Upper lobe of left lung (tissue), 6 donors: ENCODE measurements at places on chromosomes 1 and 21.
A peak's percentile ranks its signal among the peaks of the same experiment; 100 is the strongest.

DNA sequence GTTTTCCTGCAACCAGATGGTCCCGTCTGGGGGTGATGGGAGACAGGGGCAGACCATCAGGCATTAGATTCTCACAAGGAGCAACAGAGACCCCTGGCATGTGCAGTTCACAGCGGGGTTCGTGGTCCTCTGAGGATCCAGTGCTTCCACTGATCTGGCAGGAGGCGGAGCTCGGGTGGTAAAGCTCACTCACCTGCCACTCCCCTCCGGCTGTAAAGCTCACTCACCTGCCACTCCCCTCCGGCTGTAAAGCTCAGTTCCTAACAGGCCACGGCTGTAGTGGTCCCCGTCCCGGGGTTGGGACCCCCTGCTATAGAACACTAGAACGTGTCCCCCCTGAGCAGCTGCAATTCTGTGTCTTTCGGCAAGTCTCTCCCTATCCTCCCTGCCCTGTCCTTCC, 4.6 kb downstream of the KRTAP10-12 start:
- DNase-seq: no peak

- DNase-seq: peak; percentile 90
These were observed 98.1 kb downstream of the ADSS2 start for GRCh38 chr1:244353551-244354091.

- DNase-seq: no peak
These were observed 77.3 kb downstream of the UBIAD1 start for GRCh38 chr1:11350265-11350664.

GRCh38 chr1:100539836-100540536, 2.0 kb downstream of the GPR88 start:
- DNase-seq: peak; percentile 86

GRCh38 chr1:234535763-234536515, 57.0 kb upstream of the TARBP1 start:
- DNase-seq: peak; percentile 81

GRCh38 chr1:183936791-183937190, 100.7 kb downstream of the COLGALT2 start:
- DNase-seq: no peak

- DNase-seq: no peak
These were observed 1.1 kb upstream of the GRHL3 start for GRCh38 chr1:24317956-24318614.

- no peak for DNase-seq
These were observed 3.3 kb upstream of the UTP11 start for GRCh38 chr1:38009088-38009840.

DNA sequence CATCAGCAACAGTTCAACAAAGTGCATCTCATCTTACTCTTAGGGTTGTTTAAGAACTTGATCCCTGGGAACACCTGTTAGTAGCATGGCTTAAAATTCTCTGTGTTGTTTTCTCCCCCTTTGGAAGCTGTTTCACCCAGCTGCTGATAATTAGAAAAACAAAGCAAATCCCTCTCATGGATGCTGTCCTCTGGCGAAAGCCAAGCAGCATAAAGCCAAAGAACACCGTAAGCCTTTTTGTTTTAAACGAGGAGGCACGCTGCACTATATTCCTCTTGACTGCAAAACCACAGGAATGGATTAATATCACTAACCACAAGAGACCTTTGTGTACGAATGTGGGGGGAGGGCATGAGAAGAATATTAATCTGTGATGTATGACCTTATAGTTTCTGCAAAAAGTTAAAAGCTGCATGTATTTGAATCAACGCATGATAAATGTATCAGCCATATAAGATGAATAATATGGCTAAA, 923.2 kb downstream of the LTN1 start:
- DNase-seq: no peak

GRCh38 chr21:33478935-33479678, 667 bp downstream of the TMEM50B start:
- peak; percentile 28 for DNase-seq

DNA sequence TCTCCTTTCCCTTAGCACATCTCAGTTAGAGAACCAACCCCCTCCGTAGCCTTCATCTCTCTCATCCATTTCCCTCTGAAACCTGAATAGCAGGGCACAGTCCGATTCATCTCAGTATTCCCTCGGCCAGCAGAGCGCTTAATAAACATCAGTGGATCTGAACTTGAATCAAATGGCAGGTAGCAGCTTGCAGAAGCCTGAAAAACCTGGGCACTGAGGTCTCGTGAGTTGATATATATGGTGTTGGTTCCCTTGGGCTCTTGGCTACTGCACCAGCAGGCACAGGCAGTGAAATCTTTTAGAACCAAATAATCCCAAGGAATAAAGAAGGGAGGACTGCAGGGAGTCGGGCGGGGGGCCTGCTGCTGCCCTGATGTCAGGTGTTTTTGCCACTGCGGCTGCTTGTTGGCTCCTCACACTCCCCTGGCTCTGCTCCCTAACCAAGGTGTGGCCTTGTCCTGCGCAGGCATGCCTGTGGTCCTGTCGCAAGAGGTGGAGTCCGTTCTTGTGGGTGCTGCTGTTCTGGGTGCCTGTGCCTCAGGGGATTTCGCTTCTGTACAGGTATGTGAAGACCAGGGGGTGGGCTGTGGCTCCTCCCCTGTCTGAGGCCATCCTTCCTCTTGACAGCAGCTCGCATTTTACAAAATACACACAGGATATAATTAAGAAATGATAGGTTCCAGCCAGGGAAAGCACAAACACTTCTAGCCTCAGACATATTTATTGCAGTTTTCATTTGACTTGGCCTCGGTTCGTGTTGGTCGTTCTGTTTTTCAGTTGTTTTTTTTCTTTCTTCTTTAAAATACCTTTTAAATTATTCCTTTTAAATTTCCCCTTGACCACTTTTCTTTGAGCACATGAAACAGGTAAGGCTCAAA, 140.9 kb upstream of the HOOK1 start:
- peak; percentile 93 for DNase-seq

GRCh38 chr1:41918450-41919043, at the start of gene HIVEP3:
Gene HIVEP3 (minus strand): TSS chr1:41918922.
- DNase-seq: no peak

GRCh38 chr1:44946725-44947062, 39.7 kb downstream of the EIF2B3 start:
- no peak for DNase-seq

- DNase-seq: no peak
These were observed 70.8 kb downstream of the JAK1 start for GRCh38 chr1:64895500-64895899.

DNA sequence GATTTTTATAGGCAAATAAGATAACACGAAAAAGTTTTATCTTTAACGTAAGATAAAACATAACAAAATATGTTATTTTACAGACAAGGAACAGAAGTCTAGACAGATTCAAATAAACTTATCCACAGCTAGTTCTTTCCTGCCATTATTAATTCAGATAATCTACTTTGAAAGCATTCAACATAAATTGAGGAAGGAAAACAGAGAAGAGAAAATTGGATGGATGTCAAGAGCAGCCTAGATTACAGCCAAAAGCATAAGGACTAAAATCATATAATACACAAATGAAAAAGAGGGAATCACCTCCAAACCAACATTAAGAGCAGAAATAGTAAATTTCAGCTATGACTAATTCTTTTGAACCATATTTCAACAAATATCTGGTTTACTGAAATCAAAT, 15.5 kb downstream of the TRIM33 start:
- no peak for DNase-seq

- no peak for DNase-seq
These were observed 56.7 kb upstream of the GUCA2B start for GRCh38 chr1:42096554-42096953.

DNA sequence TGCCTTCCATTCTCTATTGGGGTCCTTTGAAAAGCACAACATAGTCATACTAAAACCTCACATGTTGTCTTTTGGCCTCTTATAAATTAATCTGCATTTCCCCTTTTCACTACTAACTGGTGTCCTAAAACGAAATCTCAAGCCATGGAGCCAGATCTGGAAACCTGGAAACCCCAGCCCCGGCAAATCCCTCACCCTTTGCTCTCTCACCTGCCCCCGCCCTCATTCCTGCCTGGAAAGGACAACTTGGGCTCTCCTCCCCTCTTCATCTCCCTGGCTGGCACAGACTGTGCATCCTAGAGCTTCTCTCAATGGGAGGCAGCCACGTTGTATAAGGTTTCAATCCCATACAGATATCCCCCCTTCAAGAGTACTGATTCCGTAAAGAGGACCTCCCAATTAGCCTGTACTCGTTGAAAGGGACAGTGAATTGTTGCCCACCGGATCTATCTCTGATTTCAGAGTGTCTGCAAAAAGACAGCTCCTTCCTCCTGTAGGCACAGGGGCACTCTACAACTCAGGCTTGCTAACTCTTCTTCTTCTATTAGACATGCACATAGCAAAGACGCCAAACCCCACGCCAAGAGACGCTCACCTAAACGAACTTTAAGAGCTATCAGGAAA, 1.4 kb downstream of the DUSP10 start:
- no peak for DNase-seq

GRCh38 chr1:56973923-56974742, 8.3 kb upstream of the C8B start:
- no peak for DNase-seq

- no peak for DNase-seq
These were observed 94.3 kb downstream of the RGS2 start for GRCh38 chr1:192903142-192903541.

DNA sequence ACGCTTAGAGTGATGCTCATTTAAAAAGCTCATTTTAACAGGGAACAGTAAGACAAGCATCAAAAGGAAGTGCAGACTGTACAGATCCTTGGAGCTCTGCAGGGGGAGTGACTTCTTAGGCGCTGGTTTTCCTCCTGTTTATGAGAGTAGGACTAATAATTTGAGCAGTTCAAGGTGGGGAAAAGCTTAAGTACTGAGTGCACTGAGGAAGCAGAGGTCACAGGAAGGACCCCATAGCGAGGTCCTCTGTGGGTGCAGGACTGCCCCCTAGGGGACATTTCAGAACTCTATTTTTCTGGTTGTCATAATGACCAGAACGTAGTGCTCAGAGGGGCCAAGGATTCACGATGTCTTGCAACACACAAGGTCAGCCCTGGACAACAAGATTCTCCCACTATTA, 112.1 kb downstream of the HLCS start:
- no peak for DNase-seq

GRCh38 chr1:61210435-61211154, 128.2 kb downstream of the NFIA start:
- no peak for DNase-seq

DNA sequence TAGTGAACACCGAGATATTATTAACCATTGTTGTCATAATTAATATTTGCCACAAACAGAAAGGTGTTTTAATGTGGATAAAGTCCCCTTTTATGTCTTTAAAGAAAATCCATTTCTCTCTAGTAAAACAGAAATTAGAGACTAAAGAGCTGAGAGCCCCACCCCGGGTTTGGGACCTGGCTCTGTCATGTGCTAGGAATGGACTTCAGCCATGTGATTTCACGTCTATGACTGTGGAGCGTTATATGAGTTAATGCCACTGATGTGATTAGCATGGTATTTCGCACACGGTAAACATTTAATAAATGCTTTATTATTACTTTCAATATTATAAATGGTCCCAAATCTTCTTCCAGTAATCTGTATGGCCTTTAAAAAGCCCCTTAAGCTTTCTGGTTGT, 205.0 kb upstream of the NFIA start:
- no peak for DNase-seq

DNA sequence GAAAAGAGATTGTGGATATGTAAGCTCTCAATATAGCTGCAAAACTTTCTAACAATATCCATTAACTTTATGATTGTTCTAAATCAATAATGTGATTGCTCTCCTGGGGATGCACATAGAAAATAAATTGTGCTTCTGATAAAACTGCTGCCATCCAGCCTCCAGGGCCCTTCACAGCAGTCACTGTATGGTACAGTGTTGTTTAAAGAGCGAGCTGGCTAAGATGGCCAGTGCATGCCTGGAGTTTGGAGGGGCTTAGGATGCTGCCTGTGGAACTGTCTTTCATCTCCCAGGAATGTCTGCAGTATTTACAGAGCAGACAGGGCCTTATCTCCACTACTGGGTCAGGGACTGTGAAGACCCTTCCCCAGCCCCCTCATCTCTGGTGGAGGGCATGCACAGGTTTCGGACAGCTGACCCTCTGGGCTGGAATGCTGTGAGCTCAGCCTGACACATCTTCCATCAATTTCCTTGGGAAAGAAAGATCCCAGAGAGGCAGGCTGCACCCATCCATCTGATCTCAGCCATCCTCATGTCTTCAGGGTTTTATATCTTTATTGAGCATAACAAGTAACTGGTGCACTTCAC, 137.0 kb downstream of the PLPP3 start:
- DNase-seq: no peak

DNA sequence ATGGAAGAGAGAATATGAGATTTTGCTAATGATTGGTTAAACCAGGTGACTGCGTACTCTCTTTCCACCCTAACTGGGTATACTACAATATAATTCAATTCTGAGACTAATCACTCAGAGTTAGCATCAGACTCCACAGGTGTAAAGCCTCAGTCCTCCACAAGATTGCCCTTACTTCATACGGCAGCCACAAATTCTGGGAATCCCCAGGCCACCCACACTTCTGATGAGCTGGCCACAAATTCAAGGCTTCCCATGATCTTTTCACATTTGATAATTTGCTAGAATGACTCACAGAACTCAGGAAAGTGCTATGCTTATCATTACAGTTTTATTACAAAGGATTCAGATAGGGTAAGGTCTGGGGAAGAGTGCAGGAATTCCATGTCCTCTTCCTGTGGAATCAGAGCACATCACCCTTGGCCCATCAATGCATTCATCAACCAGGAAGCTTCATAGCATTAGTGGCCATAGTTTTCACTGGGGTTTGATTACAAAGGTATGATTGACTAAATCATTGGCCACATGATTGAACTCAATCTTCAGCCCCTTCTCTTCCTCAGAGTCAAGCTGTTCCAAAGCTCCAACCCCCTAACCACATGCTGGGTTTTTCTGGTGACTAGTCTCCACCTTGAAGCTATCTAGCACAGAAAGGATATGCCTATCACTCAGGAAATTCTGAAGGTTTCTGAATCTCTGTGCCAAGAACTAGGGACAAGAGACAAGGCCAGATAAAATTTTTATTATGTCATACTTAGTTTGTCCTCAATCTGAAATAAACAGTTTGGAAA, 131.7 kb downstream of the HHIPL2 start:
- no peak for DNase-seq

- DNase-seq: no peak
These were observed 385.2 kb downstream of the NUF2 start for GRCh38 chr1:163706915-163707314.

DNA sequence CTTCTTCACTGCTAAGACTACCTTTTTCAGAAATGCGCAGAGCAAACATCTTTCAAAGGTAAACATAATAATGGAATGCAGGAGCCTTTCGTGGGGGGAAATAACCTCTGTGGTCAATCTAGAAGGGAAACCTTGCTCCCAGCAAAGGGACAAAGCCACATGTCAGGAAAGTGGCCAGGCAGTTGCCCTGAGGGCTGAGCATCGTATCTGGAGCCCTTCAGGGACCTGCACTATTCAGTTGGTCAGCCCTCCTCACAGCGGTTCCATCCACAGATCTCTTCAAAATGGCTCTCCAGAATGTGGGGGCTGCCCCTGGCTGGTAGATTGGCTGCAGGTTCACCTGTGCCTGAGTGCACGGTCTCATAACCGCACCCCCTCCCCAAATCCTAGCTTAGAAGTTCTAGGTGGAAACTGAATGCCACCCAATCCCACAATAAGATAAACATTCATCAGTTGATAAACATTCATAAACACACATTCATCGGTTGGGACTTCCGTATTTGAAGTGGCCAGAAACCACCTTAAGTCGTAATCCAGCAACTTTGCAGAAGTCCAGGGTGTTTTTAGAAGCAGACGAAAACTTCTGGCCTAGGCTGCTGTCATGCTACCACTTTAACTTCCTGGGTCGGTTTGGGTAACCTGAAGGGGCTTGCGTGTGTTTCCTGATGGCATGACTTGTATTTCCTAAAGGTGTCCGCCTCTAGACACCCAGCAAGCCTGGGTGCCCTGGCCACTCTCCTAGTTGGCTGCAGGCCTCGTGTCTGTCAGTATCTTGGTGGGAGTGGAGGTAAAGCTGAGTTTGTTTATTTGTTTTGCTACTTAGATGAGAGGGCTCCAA, 50.5 kb downstream of the RASSF5 start:
- peak; percentile 69 for DNase-seq
